Lower leg skin (tissue), 4 donors: ENCODE measurements at places on chromosomes 5 and 9.
A peak's percentile ranks its signal among the peaks of the same experiment; 100 is the strongest.

DNA sequence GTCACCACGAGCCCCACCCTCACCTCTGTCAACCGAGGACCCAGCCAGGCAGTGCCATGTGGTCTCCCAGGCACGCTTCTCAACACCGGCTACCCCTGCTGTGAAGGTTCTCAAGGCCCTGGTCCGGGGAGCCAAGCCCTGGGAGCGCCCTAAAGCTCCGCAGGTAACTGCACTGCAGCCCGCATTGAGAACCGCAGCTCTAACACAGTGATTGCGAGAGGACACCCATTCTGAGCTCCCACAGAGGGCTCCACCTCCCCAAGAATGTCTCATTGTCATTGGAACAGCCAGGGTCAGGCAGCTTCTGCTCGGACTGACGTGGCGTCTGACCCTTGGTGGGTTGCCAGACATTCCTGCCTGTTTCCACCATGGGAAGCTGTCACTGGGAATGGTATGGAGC, 88.3 kb downstream of the ANKRD33B start:
- peak; percentile 70 for DNase-seq

- DNase-seq = no peak
Measured at GRCh38 chr5:34652466-34652865, 3.7 kb upstream of the RAI14 start.

DNA sequence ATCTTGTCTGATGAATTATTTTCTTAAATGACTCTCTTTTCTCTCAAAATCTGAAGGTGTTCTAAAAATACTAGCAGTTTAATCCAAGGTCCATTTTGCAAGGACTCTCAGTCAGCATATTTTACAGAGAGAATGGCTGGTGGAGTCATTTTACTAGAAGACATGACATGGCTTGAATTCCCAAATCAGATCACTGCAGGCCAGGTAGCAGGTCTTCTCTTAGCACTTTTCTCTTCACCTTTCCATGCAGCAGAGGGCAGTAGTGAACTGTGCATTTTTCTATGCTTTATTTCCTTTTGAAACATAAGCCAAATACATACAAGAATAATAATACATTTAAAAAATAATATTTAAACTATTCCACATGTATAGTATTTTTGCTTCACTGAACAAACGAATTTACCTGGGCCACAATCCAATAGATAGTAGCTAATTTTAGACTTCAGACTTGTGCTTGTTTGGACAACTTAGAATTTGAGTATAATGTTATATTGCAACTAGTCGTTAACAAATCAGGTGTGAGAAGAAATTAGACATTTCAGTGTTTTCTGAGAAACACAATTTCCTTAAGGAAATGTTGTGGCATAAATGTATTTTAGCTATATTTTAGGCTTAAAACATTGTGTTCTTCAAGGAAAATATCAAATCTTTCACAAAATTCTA, 289.4 kb upstream of the DAB2 start:
- DNase-seq = peak; percentile 63

DNA sequence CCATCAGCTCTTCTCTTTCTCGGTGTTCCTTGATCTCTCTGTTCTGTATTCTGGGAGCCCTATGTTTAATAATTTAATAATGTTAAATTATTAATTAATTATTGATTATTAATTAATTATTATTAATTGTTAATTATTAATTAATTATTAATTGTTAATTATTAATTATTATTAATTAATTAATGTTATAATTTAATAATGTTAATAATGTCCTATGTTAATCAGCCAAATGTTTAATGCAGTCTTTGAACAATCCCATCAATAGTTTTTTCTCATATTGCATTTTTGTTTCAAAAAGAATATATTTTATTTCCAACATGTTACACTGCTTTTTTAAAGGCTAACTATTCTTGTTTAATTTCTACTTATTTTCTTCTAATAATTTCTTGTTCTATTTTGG, 26.2 kb downstream of the MGAT1 start:
- DNase-seq = no peak

DNA sequence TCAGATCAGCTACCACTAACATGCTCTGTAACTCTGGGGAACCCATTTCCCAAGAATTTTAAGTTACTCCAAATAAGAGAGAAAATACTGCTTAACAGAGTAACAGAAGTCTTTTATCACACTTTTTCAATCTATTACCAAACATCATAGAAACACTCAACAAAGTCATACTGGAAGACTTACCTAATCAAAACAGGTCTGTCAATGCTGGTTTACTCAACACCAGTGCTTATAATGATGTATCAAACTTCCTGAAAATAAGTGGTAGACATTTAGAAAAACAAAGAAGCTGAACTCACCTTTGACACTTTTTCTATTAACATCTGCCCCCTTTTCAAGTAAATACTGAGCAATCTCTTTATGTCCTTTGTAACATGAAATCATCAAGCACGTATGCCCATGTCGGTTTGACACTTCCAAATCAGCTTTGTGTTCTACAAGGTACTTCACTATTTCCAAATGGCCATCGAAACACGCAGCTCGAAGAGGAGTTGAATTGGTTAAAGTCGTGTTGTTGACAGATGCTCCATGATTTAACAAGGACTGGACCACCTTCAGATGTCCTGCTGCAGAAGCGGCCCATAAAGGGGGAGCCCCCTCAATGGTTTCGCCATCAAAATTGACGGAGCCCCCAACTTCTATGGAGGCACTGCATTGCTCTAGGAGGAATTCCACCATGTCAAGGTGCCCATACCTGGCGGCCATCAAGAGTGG, 1.8 kb downstream of the FEM1C start:
- DNase-seq = no peak

DNA sequence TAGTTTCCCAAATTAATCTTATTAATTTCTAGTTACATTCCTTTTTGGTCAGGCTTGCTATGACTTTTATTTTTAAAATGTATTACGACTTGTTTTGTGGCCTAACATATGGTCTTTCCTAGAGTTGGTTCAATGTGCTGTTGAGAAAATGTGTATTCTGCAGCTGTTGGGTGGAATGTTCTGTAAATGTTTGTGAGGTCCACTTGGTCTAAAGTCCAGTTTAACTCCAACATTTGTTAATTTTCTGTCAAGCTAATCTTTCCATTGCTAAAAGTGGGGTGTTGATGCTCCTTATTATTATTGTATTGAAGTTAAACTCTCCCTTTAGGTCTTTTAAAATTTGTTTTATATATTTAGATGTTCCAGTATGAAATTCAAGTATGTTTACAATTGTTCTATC, 1010.8 kb upstream of the EDIL3 start:
- no peak for DNase-seq

DNA sequence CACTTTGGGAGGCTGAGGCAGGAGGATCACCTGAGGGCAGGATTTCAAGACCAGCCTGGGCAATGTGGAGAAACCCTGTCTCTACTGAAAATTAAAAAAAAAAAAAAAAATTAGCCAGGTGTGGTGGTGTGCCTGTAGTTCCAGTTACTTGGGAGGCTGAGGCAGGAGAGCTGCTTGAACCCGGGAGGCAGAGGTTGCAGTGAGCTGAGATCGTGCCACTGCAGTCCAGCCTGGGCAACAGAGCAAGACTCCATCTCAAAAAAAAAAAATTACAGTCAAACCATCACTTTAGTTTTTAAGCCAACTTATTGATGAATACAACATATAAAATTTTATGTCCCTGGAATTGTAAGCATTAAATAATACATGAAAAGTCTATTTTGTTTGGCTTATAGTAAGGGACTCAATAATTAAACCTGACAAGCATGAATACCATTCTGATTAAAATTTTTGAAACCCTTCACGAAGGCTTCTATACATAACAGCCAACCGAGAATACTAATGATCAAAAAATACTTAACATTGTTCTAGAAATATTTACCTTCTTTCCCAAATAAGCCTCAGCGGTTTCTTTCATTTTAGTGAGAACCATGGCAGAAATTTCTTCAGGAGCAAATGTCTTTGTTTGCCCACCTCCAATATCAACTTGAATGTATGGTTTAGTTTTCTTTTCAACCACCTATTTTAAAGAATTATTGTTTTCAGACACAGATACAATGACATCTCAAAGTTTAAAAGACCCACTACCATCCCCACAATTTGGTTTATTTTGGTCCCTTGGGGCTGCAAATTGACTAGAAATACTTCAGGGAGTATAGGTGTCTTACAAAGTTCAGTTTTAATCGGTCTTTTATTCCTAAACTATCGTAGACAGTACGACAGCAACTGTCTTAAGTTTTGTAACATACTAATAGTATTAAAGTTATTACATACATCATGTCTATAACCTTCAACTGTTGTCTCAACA, 1.2 kb downstream of the HSPA5 start:
- DNase-seq = no peak

DNA sequence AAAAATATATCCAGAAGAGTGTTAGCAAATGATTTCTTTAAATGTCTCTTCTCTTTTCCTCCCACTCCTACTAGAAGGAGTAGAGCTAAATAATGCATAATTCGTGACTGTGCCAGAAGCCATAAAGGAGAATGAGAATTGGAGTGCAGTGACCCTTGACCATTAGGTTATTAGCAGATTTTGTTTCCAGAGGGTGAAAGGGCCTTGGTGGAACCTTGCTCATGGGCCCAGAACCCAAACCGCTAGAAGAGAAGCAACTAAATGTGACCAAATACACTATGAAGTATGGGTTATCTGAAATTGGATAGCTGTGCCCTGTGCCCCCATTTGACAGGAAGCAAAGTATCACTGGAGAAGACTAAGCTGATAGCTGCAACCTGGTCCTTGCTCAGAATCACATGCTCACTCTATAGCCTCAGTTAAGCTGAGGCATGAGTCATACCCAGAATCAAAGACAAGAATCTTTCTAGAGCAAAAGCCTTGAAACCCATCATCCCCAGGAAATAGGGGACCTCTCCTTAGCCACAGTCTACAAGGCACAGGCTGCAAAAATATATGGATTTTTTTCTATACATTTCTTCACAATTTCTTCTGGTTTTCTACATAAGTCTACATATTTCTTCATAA, 36.3 kb downstream of the CAPSL start:
- no peak for DNase-seq

DNA sequence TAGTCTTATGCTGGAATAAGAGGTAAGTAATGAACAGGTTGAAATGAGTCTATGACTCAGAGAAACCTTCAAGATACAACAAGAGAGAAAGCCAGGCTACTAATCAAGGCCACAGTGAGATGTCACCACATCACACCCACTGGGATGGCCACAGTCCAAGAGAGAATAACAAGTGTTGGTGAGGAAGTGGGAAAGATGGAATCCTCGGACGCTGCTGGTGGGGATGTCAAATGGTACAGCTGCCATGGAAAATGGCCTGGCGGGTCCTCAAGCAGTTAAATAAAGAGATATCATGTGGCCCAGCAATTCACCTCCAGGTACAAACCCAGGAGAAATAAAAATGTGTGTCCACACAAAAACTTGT, 41.9 kb upstream of the NEURL1B start:
- no peak for DNase-seq

DNA sequence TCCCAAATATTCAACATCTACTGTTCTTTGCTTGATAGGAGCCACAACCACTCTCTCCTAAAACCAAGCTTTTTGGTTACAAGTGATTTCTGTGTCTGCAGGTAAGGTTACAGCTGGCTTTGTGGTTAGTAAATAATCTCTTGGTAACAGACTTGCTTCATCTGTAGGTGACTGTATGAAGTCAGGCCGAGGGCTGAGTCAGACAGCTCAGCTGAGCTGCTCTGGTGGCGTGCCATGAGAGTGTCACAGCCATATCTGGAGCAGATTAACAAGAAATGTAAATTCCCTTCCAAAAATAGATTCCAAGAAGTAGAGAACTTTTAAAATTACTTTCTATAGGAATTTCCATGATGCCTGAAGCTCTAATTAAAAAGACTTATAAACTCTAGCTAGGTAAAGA, 23.7 kb upstream of the TAS2R1 start:
- DNase-seq = no peak

GRCh38 chr5:34738381-34738780, 82.3 kb downstream of the RAI14 start:
- DNase-seq = no peak

DNA sequence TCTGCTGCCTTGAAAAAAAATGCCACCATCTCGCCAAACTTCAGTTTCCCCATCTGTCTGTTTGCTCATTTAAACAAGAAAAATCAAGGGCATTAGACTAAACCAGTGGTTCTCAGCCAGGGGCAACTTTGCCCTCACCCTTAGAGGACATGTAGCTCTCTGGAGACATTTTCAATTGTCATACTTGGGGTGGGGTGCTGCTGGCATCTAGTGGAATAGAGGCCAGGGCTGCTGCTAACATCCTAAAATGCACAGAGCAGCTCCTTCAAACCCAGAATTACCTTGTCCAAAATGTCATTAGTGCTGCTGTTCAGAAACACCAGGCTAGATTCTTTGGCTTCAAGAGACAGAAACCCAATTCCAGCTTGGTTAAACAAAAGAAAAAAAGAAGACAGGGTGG, 71.1 kb upstream of the FOXE1 start:
- no peak for DNase-seq

DNA sequence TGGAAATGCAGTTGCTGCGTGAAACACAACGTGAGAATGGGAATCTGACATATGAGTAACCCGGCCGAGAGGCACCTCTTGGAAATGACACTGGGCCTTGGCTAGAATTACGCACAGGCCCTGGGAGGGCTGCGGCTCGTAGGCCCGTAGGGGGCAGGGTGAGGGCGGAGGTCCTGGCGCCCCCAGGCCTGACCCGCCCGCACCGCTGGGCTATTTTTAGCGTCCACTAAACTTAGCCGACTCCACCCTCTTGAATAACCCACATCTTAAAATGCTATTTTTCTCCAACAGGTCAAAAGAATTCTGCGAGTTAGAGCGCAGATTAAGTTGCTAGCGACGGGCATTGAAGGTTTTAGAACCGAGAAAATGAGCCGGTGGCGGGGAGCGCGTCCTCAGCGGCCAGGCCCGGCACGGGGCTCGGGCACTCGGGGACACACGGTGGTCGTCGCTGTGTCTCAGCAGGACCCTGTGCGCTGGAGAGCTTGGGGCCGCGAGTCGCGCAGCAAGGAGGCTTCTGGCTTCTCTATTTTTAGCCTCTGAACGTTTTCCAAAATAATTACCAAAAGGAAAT, 168.5 kb downstream of the AUH start:
- peak; percentile 96 for DNase-seq

- no peak for DNase-seq
Measured at GRCh38 chr5:32123058-32123805, 50.9 kb downstream of the GOLPH3 start.

GRCh38 chr9:113274474-113275156, 757 bp downstream of the CDC26 start:
- no peak for DNase-seq

DNA sequence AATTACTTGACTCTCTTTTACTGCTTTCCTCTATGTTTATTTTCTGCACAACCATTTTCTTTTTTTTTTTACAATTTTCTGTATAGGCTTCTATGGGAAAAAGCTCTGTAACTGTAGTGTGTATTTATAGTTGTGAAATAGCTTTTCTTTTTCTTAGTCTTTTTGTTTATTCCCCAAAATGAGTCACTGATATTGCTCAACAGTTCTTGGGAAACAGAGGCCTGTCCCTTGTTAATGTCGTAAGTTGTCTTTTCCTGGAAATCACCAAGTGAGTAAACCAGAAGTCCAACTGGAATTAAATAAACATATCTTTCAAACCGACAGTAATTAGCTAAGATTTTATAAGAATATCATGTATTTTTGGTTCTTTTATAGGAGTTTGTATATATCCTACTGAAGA, 325.1 kb upstream of the PRR16 start:
- no peak for DNase-seq
